ENCODE measurements at places on chromosomes 2 and 18.

GRCh38 chr2:126885751-126886210, 12.9 kb upstream of the TEX51 start:
- DNase-seq, result no peak

GRCh38 chr2:150888337-150888736, 373.3 kb downstream of the RBM43 start:
- no peak for DNase-seq

GRCh38 chr2:201452922-201453643, 1.5 kb downstream of the STRADB start:
- DNase-seq, result no peak

GRCh38 chr18:42532119-42532518, 577.1 kb downstream of the PIK3C3 start:
- DNase-seq, result no peak

- DNase-seq, result no peak
Measured at GRCh38 chr18:10936176-10937053, 213.0 kb downstream of the PIEZO2 start.

- DNase-seq, result no peak
Measured at GRCh38 chr2:154677401-154677800, 21.1 kb upstream of the KCNJ3 start.
